Stimulated activated CD4-positive, alpha-beta T cell treated with anti-CD3 and anti-CD28 coated beads, Interleukin-1b, Interleukin-23, amount 100 ng/mL, for 48 hours (primary cell): ENCODE measurements at places on chromosomes 2 and 18.

DNA sequence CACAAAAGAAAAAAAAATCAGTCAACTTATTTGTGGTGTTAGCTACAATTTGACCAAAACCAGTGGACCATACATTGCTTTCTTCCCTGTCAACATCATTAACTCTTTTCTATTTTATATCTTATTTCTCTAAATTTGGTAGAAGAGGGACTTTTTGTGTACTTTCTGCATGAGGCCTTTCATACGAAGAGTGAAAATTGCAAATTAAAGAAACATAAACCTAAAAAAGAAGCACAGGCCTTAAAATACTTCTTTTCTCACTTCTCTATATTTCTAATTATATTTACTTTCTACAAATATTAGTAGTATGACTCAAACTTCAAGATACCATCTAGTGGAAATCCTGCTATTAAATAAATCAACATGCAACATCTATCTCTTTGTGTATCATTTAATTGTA, 1073.4 kb upstream of the ZEB2 start:
- no peak for DNase-seq

DNA sequence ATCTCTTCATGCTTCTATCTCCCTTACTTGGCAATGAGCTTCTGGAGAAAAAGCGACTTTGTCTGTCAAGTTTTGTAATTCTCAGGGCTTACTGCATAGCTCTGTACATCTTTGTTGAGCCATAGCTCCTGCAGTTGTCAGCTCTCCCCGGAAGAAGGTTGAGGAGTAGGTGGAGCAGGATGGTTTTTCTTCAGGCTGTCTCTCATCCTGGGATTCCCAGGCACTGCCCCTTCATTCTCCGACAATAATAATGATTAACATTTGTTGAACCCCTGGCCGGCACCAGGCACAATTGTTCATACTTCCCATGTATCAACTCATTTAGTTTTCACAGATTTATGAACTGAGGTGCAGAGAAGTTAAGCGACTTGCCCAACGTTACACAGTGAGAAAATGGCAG, 23.5 kb upstream of the RHOB start:
- DNase-seq = no peak

DNA sequence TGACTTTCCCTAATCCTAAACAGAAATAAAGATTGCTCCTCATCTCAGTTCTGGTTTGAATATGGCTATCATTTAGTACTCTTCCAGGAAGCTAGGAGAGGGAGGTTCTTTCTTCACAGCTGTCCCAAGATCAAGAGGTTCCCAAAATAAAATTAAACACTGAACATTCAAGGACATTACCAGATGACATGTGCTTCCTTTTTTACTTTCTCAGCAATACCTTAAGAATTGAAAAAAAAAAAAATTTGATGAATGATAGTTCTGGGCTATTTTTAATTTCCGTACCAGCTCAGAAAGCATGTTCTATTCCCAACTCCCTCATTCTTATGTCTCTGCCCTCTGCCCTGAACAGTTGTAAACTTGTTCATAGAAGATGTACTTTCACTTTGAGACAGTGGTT, 61.7 kb upstream of the MYL1 start:
- DNase-seq = no peak

DNA sequence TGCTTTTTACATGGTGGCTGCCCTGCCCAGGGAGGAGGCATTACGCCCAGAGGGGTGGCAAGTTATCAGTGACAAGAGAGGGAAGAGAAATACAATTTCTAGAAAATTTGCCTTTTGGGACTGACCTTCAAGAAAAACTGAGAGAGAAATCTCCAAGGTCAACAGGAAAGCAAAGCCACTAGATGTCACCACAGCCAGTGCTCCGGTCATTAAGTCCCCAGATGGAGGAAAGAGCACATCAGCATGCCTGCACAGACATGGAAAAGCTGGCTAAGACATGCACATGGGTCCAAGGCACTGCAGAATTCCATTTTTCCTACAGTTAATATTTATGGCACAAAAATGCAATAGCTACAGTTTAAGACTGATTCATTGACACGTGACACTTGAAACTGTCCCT, 21.0 kb downstream of the FHL2 start:
- no peak for DNase-seq

- no peak for DNase-seq
Measured at GRCh38 chr2:85648619-85649018, 19.4 kb downstream of the SFTPB start.

- no peak for DNase-seq
Measured at GRCh38 chr18:79986726-79987125, 1.6 kb downstream of the TXNL4A start.

DNA sequence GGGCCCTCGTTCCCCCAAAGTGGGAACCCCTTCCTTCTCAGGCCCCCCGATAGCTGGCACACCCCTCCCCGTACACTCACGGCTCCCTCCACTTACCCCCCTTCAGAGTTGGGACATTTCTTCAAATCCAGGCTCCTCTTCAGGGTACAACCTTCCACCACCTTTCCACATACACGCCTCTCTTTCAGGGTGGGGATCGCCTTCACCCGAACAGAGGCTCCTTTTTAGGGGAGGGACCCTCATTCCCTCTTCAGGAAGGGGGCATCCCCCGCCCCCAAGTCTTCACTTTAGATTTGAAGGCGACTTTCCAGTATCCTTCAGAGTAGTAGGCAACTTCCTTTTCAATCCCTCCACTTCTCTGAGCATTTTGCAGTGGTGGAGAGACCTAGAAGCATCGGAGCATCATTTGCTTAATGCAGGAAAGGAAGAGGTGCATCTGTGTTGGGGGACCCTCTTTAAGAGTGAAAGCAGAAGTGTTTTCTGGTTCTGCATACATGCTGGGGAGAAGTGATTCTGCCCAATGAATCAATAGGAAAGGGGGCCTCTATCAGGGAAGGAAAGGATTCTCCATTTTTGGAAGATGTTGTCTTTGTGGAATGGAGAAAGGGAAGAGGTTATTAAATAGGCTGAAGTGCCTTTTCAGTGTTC, 845 bp downstream of the EML4 start:
- no peak for DNase-seq

GRCh38 chr2:46888421-46888952, 27.1 kb downstream of the MCFD2 start:
- DNase-seq = no peak

GRCh38 chr2:76946631-76947145, 575.5 kb downstream of the LRRTM4 start:
- no peak for DNase-seq

- no peak for DNase-seq
Measured at GRCh38 chr2:46502291-46502885, 23.0 kb downstream of the TMEM247 start.

DNA sequence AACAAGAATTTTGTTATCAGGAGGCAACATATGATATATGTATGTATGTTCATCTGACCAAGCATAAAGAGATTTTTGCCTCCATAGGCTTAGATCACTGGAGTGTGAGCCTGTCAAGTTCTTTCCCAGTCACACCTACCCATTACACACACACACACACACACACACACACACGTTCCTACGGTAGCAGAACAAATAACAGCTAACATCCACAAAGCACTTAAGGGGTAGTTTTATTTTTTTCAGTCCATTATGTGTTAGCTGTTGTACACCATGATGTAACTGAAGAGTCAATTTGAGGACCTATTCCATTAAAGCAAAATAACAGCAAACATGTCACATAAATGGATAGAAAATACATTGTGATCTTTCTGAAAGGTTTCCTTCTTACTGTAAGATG, 39.5 kb downstream of the UGP2 start:
- no peak for DNase-seq

- DNase-seq = no peak
Measured at GRCh38 chr2:217848351-217848957, 154.3 kb downstream of the TNS1 start.

DNA sequence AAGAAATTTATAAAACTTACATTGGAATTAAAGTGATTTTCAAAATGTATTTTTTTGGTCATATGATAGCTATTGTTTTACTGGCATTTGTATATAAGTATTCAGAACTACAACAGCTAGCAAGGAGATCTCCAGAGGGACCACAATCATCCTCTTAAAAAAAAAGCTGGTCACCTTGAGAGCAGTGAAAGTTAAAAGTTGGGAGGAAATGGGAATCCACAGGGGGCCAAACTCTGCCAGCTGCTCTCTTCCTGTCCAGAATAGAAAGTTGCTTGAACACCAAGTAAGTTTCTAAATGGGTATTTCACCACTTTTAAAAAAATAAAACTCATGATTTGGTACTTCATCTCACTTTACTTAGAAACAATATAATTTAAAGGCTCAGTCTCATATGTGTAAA, 1025.1 kb downstream of the LRP1B start:
- DNase-seq = no peak

GRCh38 chr18:22789600-22789999, 143.5 kb upstream of the RBBP8 start:
- DNase-seq = no peak

DNA sequence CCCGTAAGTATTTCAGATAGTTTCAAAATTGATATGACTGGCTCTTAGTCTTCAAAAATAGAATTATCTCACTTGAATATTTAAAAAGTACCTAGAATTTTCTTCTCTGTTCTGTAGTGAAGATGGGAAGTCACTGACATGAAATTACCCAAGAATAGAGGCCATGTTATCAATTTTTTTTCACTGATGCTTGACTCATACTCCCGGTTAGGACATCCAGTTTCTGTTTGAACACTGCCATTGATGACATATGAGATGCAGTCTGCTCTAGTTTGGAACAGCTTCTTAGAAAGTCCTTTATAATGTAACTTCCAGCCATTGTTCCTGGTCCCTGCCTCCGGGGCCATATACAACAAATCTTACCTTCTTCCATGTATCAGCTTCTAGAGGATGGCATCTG, 26.0 kb downstream of the MAP3K20 start:
- no peak for DNase-seq

DNA sequence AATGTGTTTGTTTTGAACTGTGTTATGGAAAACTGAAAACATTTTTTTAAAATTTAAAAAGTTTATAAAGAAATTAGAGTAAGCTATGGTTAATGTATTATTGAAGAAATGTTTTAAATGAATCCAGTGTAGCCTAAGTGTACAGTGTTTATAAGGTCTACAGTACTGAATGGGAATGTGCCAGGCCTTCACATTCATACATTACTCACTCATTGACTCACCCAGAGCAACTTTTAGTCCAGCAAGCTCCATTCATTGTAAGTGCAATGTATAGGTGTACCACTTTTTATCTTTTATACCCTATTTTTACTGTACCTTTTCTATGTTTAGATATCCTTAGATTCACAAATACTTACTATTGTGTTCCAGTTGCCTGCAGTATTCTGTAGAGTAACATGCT, 215.1 kb upstream of the THUMPD2 start:
- no peak for DNase-seq

GRCh38 chr18:41569867-41570266, 385.2 kb upstream of the PIK3C3 start:
- no peak for DNase-seq

DNA sequence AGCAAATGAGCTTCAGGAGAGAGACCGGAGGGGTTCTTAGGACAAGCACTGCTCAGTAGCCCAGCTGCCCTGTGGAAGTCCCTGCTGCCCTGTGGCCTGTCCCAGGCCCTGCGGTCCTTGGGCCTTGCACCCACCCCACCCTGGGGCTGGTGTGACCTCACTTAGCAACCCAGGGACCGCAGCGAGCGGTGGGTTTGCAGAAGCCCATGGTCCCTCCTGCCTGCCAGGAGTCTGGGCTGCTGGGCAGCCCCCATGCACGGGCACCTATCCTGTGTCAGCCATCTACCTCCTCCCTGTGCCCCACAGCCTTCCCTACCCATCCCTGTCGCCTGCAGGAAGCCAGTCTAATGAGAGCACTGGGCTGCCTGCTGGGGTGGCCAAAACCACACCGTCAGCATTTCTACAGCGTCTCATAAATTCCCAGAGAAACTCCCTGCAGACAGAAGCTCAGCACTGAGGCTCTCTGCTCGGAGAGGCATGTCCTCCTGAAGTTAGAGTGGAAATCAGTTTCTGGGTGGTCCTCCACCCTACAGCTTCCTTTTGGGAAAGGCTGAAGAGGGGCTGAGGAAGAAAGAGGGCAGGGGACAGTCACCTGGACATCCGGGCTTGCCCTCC, 231.1 kb upstream of the HS6ST1 start:
- DNase-seq = no peak

GRCh38 chr2:1186421-1186820, 226.8 kb upstream of the TPO start:
- DNase-seq = no peak

DNA sequence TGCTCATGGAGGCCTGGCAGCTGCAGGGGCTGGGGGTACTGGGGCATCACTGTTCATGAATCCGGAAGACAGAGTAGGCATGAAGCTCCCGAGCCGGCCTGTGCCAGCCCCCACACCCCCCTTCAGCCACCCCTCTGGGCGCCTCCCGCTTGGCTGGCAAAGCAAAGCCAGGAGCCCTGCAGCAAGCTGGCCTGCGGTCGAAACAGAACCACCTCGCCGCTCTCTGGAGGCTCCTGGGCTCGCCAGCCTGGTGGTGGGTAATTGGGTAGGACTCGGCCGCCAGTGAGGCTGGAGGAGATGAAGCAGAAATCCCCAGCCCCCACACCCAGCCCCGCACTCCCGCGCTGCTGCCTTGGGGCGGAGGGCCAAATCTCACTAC, 70.9 kb upstream of the GPC1 start:
- no peak for DNase-seq

DNA sequence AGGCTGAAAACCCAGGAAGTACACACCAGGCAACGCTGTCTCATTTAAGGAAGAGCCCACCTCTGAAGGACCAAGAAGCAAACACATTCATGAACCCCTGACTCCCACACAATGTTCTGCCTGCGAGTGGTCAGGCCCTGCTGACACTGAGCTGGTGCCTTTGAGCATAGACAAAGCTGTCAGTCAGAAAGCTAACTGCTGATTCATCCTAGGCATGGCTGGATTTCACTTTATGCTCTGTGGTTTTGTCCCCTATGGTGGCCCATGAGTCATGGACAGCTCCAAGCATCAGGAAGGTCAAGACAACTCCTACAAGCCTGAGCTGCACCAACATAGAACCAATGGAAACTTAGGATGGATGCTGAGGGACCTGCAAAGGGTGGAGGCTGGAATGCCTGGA, 78.9 kb downstream of the UXS1 start:
- DNase-seq = no peak

GRCh38 chr18:34048423-34048822, 176.3 kb downstream of the NOL4 start:
- no peak for DNase-seq

GRCh38 chr2:193562031-193562430, 1367.3 kb upstream of the TMEFF2 start:
- DNase-seq = no peak

DNA sequence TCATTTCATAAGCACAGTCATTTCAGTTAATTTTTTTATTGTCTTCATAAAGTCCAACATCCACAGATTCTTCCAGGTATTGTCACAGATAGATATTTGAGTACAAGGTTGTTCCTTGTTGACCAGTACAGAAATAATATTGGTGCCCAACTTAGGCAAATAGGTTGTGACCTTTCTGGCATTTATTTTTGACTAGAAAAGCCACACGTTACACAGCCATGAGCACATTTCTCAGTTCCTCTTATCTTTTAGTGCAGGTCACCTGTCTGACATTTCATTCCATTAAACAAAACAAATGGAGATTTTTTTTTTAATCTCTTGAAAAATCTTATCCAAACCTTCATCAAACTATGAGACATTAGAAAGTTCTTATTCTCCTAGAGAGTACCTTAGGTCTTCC, 428.8 kb downstream of the ZNF521 start:
- no peak for DNase-seq

GRCh38 chr2:165795011-165795410, 964 bp upstream of the GALNT3 start:
- DNase-seq = no peak

- DNase-seq = no peak
Measured at GRCh38 chr2:3600256-3600855, 5.4 kb downstream of the COLEC11 start.

- DNase-seq = no peak
Measured at GRCh38 chr2:9638532-9638931, 7.7 kb upstream of the YWHAQ start.
